ENCODE measurements at places on chromosomes 5 and 9.

- no peak for DNase-seq
These were observed 10.0 kb downstream of the SLC2A8 start for GRCh38 chr9:127406799-127407491.

DNA sequence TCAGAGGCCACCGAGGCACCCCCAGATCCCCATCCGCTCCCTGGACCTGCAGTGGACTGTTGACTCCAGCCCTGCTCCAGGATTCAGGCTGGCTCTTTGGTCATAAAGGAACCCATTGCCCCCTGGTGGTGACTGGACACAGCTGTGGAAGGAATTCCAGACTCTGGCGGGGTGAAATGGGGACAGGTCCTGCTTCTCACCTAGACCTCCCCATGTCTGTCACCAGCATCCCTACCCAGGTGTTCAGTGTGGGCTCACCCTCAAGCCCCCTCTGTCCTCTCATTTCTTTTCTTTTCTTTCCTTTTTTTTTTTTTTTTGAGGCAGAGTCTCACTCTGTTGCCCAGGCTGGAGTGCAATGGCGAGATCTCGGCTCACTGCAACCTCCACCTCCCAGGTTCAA lies 25.5 kb upstream of the STXBP1 start:
- DNase-seq, result peak; percentile 85

DNA sequence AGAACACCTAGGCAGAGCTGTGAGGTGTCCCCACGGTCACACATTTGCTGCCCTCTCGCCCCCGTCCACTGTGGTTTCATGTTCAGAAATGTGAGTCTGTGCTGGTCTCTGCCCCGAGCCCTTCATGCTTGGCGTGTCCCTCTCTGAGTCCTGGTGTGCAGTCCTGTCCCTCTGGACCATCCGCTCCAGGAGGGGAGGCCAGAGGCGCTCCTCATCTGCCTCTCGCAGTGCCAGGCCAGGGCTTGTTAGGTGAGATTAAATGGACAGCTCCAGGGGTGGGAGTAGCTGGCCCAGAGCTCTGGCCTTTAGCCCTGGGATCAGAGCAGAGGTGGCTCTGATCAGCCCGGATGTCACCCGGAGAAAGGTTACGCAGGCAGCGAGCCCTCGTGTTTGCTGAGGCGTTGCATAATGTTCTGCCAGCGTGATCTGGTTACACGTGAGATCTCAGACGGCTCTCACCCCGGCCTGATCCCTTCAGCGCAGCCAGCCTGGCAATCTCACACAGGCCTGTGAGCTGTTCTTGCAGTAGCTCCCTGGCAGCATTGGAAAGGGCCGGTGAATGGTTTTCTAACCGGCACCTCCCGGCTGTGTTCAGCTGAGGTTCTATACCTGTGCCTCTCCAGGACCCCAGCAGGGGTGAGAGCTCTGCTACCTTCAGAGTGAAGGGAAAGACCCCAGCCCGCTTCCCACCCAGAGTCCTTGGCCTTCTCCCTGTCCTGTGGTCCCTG lies 24.5 kb downstream of the PTGES2 start:
- no peak for DNase-seq

GRCh38 chr9:95048225-95049087 lies 269.1 kb downstream of the FANCC start:
- DNase-seq, result peak; percentile 36

DNA sequence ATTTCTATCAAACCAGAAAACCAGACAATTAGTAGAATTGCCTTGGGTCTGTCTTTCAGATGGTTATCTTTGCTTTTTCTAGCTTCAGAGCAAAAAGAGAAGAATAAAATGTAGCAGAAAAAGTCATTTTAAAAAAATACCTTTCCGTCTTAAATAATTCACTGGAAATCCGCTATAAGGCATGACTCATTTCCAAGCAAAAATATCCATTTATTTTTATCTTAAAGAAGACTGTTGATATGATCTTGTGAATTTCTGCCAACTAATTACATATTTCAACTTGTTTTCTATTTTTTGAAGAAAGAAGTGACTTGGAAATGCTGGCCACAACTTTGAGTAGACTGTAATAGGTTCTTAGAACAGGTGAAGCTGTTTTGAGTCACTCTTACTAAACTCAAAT lies 83.7 kb downstream of the VCAN start:
- DNase-seq, result no peak

DNA sequence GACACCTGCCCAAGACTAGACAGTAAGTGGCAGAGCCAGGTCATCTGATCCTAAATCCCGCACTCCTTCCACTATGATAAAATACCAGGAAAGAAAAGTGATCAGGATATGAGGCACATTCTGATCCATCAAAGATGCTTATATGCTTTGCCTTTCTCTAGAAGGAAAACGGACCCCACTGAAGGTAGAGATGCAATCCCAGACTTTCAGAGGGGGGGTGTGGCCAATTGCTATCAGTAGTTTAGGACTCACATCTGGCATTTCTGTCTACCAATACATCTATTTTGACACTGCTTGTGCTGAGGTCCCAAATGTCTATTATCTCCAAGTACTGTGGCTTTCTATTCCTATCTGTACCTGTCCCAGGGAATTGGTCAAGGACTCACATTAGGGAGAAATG lies 1.7 kb downstream of the TRIM52 start:
- DNase-seq, result no peak

- no peak for DNase-seq
These were observed 226.6 kb upstream of the SLC24A2 start for GRCh38 chr9:20015427-20015931.

GRCh38 chr9:2502760-2503159 lies 118.8 kb upstream of the VLDLR start:
- DNase-seq, result no peak

DNA sequence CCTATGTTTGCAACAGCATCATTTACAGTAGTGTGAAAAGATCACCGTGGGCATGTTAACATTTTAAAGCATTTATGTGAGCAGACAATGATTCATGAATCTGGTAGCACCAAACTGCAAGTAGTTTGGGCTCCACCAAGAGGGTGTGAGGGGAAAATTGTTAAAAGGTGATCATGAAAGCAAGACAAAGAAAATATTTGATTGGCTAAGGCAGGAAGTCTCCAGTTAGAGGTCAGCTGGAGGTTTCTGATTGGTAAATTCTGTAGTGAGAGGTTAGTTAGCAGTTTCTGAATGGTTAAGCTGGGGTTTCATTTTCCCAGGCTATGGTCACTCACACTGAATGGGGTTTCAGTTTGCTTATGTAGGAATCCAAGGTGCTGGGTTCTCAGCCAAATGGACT lies 13.5 kb upstream of the DRD1 start:
- DNase-seq, result no peak

GRCh38 chr5:170342153-170342725 lies 44.7 kb upstream of the LCP2 start:
- DNase-seq, result peak; percentile 61

DNA sequence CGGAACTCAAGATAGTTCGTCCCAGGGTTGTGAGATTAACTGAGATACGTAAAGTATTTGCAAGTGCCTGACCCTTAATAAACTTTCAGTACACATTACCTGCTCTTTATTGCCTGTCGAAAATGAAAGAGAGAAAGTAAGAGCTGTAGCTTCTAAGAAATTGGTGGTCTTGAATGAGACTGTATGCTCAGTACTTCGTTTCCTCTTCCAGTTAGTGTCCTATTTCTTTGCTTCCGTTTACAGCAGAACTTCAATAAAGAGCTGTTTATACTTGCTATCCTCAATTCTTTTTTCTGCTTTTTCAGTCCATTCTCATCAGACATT lies 534 bp downstream of the SRFBP1 start:
- no peak for DNase-seq

DNA sequence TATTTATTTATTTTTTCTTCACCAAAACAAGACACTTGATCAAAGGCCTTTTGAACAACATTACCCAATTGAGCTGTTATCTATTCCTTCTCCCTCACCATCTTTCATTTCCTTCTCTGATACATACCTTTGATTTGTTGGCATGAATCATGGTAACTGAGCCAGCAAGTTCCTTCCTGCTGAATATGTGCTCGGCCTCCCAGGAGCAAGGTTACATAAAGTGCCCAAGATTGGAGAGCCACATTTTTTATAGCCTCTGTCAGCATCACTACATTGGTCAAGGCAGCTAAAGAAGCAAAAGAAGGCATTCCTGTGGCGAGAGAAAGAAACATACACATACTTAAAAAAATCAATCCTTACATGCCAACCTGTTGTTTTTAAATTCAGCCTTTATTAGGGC lies 369.6 kb downstream of the CYLC2 start:
- no peak for DNase-seq

DNA sequence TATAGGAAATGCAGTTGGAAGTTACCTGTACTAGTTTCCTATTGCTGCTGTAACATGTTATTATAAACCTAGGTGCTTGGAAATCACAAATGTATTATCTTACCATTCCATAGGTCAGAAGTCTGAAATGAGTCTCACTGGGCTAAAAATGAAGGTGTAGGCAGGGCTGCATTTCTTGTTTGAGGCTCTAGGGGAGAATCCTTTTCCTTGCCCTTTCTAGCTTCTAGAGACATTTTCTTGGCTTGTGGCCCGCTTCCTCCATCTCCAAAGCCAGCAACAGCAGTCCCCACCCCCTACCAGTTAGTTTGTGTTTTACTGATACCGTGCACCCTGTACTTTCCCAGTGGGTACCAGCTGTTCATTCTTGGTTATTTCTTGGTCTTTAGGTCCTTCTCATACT lies 153.3 kb downstream of the SLF1 start:
- DNase-seq, result no peak

GRCh38 chr5:58466939-58467338 lies 7.1 kb upstream of the PLK2 start:
- DNase-seq, result peak; percentile 54

- no peak for DNase-seq
These were observed 24.2 kb downstream of the TCF7 start for GRCh38 chr5:134138416-134139376.

- DNase-seq, result no peak
These were observed 220.8 kb downstream of the NMUR2 start for GRCh38 chr5:152184266-152184665.

DNA sequence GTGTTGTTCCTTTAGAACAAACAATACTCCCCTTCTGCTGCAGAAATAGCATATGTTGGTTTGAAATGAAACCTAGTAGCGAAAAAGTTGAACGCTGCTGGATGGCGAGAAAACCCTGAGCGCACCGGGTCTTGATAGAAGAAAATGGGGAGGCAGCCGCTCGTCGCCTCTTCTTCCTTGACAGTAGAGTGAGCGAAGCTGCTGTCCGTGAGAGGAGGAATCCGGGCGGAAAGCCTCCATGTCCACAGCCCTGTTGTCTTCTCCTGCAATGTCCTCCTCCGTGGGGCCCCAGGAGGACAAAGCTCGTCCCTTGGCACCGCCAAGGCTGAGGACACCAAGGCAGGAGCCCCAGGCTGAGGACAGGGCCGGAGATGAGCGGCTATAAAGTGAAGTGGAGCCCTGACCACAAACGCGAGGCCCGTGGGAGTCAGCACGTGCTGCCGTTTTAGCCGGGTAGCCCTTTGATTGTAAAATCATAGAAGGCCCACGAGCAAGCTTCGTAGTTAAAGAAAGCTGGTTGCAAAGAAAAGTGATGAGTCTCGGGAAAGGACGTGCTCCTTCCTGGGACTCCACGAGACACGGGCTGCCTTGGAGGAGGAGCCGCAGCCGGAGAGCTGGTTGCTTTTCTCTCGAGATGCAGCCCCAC lies 35.6 kb downstream of the MRPL36 start:
- DNase-seq, result no peak

DNA sequence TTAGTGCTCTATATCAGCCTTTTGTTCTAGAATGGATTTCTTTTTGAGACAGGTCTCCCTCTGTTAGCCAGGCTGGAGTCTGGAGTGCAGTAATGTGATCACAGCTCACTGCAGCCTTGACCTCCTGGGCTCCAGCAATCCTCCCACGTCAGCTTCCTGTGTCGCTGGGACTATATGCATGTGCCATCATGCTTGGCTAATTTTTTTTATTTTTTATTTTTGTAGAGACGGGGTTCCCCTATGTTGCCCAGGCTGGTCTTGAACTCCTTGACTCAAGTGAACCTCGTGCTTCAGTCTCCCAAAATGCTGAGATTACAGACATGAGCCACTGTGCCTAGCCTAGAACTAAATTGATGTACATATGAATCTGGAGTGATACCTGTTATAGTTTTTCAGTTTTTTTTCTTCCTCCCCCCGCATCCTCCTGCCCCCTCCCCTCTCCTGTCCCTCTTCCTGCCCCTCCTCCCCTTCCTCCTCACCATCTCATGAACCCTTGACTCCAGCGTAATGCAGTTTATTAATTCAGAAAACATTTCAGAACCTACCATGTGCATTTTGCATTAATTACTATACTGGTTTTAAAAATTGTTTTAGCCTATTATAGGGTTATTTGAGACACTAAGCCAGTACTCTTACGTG lies 37.4 kb upstream of the TNFAIP8 start:
- DNase-seq, result no peak

DNA sequence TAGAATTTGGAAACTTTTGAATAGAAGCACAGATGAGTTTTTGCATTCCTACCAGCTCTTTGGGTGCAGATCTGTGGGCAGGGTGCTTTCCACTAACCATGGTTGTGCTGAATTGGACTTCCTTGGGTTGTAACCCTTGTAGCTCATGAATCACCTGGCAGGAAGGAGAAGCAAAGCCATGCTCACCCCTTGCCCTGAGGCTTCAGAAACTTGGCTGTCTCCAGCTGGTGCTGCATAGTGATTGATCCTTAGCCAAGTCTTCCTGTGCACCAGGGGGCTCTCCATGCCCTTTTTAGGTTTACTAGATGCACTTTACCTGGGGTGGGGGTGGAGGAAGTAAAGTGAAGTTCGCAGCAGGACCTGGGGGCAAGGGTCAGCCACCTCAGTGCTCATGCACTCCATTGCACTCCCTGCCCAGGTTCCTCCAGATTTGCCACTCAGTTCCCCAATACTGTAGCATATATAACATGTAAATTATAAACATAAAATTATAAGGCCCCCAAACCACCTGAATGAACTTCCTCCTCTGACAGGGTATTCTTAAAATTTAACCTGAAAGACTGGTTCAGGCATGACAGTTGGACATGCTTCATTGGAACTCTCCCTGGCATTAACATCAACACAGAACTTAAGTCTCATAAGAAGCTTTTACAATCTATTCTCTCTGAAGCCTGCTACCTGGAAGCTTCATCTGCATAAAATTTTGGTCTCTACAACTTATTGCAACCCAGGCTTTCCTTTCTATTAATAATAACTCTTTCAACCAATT lies 25.8 kb upstream of the IFNA14 start:
- no peak for DNase-seq

DNA sequence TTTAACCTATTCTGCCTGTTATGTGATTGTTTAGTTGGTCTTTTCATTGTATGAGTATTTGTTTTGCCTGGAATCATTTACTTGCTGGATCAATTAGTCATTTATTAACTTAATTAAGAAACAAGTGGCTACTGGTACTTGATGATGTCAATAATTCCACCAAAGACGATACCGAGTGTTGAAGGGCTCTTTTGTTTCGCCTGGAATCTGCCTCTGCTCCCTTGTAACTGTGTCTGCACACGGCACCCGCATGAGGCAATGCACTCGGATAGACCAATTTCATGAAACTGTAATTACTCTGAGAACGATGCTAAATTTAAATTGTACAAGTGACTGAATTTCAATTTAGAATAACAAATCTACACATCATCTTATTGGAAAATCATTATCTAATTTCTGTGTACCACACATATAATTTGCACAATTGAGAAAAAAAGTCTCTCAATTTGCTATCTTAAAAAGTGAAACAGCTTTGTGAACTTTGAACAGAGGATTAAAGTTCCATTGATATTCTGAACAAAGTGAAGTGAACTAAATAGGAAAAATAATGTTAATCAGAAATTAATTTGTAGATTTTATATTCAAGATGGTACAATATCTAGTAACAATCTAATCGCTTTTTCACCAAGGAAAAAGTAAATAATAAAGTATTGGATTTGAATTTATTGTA lies 143.2 kb downstream of the CTNND2 start:
- no peak for DNase-seq

GRCh38 chr5:160547061-160547460 lies 125.4 kb downstream of the PTTG1 start:
- DNase-seq, result no peak

Data from CD14-positive monocyte (primary cell).